ENCODE measurements at places on chromosomes 7 and 10. TPM values are rescaled to one million over a fixed set of nuclear protein-coding genes. Genes with fewer than 3 reads are reported as not detected.
A peak's percentile ranks its signal among the peaks of the same experiment; 100 is the strongest.

- no peak for DNase-seq
These were observed 88.1 kb upstream of the CTBP2 start for GRCh38 chr10:125248489-125248888.

DNA sequence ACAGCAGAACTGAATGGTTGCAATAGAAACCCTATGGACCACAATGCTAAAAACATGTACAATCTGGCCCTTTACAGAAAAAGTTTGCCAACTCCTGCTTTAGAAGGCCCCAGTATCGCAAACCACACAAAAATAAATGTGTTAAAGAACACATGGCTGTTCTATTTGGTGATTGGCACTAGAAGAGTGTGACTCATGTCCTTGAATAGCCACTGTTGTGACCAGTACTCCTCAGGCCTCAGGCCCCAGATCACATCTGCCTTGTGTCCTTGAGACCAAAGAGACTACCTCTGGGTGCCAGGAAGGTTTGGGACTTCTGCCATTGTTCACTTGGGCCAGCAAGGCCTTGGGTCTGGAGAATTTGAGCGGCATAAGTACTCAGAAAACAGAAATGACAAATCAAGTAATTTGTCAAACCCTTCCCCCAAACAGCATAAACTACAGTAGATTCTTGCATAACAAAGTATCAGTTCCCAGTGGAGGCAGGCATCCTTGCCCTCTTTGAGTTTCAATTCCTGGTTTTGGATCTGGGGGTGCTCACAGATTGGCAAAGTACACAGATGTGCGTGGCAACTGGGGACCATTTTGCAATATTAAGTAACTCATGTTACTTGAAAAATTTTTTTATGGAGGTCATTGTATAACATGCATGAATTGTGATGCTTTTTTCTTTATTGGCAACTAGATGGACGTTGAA is 50.2 kb downstream of the MTURN start:
- DNase-seq: no peak

Gene CLRN3
- total RNA-seq: not detected

Gene EPO
- total RNA-seq: not detected

Gene MPP7
- total RNA-seq: 4.0 TPM

Gene ADARB2
- total RNA-seq: 21.2 TPM

GRCh38 chr7:91314591-91315323 is 50.5 kb downstream of the FZD1 start:
- no peak for DNase-seq

DNA sequence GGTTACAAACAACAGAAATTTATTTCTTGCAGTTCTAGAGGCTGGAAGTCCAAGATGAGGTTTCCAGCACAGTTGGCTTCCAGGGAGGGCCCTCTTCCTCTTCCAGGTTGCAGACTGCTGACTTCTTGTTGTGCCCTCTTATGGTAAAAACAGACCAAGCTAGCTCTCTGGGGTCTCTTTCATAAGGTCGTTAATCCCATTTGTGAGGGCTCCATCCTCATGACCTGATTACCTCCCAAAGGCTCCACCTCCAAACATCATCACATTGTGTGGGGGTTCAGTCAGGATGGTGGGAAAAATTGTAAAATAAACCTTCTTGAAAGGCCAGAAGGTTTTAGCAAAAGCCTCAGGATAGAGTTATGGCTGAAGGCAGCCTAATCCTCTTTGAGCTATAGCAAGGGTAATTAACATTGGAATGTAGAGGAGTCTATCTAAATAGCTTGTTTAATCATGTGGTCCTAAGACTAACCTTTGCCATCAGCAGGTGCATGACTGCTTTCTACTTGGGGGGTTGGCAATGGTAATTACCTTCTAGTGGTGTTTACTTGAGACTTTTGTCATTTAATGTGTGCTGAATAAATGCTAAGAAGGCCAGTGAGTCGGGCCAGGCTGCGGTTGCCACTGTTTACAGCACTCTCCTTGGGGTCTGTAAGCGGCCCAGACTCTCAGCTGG is 80.8 kb downstream of the PPP1R17 start:
- DNase-seq: no peak

DNA sequence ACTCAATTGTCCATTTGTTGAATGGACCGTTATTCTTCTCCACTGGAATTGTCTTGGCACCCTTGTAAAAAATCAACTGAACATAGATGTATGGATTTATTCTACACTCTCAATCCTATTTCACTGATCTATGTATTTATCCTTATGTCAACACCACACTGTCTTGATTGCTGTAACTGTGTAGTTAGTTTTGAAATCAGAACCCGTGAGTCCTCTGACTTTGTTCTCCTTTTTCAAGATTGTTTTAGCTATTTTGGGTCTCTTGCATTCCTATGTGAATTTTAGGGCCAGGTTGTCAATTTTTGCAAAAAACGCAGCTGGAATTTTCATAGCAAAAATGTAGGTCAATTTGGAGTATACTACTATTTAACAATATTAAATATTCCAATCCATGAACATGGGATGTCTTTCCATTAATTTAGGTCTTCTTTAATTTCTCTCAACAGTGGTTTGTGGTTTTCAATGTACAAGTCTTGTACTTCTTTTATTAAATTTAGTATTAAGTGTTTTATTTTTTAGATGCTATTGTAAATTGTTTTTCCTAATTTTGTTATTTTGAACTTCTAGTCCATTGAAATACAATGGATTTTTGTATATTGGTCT is 10.0 kb downstream of the CAMK2B start:
- no peak for DNase-seq

DNA sequence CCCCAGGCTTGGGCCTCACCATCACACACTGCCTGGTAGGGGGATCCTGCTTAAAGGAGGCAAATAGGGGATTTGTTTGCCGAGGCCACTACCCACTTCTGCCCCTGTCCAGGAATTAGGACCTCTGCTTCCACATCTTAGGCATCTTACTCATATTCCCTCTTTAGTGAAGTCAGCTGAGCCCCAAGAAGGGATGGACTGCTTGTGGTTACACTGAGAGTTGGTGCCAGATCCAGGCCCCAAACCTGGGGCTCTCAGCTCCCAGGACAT is 1.6 kb upstream of the GPRIN2 start:
- no peak for DNase-seq

DNA sequence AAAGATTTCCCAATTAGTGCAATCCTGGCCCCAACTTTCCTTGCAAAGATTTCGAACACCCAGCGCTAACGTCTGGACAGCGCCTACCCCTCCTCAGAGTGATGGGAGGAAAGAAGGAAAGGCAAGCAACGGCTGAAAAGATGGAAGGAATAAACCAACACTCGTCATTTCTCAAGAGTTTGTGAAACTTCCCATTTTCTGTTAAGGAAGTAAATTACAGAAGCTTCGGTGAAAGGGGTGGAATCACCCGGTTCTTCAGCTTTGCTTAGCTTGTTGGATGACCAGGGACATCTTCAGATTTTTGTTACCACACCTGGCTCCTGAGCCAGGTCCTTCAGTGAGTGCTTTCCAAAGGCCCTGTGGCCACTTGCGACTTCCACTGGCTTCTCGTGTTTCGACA is 313.1 kb downstream of the SKIDA1 start:
- no peak for DNase-seq

Gene SYT15B
- 4.6 TPM for total RNA-seq

GRCh38 chr7:145269418-145270161 is 433.7 kb upstream of the TPK1 start:
- DNase-seq: no peak

- no peak for DNase-seq
These were observed 77.2 kb downstream of the PLXNA4 start for GRCh38 chr7:132499065-132499464.

Gene CH25H
- total RNA-seq: 0.78 TPM

Gene SPDYE1
- not detected for total RNA-seq

DNA sequence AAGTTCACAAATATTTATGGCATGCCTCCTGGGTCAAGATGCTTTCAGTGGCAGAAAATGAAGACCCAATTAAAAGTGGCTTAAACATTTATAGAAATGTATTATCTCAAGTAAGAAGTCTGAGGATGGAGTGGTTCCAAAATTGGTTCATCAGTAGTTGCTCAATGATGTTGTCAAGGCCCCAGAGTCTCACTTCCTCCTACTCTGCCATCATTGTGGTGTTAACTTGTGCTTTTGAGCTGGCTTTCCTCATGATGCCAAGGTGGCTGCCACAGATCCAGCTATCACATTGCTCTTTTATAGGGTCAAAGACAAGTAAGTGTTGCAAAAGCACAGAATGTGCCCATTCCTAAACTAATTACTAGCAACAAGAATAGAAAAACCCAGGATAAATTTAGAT is 404.6 kb upstream of the NRP1 start:
- DNase-seq: no peak

GRCh38 chr7:147771344-147771743 is 819.2 kb upstream of the C7orf33 start:
- no peak for DNase-seq

Gene LRWD1
- 30.3 TPM for total RNA-seq

DNA sequence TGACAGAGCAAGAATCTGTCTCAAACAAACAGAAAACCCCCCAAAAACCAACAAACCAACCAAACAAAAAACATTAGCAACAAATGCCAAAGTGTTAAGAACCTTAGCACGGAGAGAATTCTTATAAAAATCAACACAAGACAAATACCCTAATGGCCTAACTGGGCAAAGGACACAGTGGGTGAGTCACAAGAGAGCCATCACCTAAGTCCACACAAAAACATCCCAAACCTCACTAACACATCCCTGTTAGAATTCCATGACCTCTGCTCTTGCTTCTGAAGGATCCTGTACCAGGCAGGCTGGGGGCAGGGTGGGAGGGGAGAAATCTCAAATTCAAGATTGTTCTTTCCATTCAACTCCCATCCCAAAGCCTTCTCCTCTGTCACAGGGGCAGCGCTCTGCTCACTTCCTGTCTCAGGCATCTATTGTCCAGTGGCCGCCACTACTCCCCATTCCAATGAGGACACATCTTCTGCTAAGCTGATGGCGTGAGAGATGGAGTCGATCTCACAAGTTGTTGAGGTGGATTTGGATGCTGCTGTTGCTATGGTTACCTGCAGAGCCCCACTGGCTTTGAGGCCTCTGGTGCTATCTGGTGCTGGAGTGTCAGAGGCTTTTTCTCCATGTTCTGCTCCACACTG is 9.2 kb downstream of the IL15RA start:
- DNase-seq: no peak

Gene SAP25
- total RNA-seq: 6.0 TPM

DNA sequence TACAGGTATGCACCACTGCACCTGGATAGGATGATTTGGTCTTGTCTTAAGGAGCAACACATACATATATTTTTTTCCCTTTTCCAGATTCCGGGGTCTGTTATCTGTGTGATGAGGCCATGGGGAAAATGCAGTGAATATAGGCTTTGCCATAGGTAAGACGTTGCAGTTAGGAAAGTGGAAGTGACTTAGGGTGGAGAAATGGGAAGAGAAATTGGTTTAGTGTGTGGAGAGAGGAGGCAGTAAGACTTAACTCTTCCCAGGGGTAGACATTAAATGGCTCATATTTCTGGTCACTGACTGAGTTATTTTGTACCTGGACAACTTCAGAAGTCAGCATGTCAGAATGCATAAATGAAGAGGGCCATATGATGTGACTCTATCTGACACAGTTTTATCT is 66.7 kb downstream of the PFKFB3 start:
- DNase-seq: no peak

DNA sequence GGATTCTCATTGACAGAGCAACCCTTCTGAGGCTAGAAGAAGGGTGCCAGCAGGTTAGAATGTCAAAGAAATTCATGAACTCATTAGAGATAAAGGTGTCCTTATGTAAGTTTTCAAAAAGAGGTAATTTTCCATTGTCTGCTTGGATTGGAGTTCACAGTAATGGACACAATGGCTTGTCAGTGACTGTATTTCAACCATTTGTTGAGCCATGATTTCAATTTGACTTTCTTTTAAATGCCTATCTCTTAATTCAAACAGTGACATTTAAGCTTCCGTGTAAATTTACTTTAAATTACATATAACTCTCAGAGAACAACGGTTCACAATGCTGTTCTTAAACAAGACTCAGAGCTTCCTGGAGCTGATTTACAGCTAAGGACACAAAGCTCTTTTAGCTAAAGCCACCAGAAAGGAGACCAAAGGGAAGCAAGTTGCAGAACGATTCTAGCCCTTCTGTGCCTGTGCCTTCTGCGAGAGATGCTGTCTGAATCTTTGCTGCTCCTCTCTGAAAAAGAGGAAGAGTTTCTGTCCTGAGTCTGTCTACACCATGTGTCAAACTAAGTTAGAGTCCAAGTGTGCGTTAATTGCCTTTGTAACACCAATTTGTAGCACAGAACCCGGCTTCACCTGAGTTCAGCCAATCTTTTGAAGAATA is 42.2 kb upstream of the PFKP start:
- no peak for DNase-seq

- no peak for DNase-seq
These were observed 96.9 kb upstream of the PPP1R9A start for GRCh38 chr7:94810496-94810895.

- DNase-seq: no peak
These were observed 2.1 kb downstream of the CASP7 start for GRCh38 chr10:113681533-113682470.

- DNase-seq: no peak
These were observed 42.5 kb upstream of the TMEM236 start for GRCh38 chr10:17709492-17709891.

Gene GRM3
- total RNA-seq: not detected

- DNase-seq: peak; percentile 2
These were observed 52.6 kb upstream of the ZNF32 start for GRCh38 chr10:43701295-43701694.

GRCh38 chr10:127408733-127409132 is 140.4 kb upstream of the NPS start:
- no peak for DNase-seq

- no peak for DNase-seq
These were observed 990.3 kb downstream of the KCNMA1 start for GRCh38 chr10:76647301-76647700.

Gene CYP3A5
- total RNA-seq: 17.5 TPM

DNA sequence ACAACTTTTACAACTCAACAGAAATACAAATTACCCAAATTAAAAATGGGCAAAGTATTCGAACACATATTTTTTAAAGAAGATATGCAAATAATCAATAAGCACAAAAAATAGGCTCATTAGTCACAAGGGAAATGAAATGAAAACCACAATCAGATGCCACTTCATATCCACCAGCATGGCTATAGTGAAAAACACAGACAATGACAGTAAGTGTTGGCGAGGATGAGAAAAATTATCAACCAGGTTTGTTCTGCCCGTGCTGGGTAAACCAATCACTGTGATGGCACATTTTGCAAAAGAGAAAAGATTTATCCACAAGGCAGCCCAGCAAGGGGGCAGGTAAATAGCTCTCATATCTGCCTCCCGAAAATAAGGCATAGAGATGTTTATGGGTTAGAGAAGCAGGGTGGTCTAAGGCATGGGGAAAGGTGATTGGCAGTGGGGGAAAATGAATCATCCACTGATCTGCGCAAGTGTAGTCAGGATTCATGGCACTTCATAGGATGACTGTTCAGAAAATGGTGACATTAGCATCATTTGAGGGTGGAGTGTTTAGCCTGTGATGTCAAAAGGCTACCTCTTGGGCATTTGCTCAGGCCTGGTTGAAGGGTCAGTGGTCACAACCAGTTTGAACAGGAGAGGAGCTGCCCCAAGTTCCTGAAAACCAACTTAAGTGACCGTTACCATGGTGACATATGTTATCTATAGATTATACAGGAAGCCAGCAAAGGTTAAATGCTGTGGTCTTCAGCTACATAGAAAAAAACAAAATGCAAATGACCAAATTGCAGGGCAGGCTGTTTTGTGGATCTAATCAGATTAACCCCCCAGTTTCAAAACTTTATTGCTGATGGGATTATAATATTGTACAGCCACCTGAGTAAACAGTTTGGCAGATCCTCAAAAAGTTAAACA is 8.0 kb upstream of the CFAP70 start:
- no peak for DNase-seq

Gene OPALIN
- not detected for total RNA-seq

Gene PLXNA4
- total RNA-seq: 32.4 TPM

Gene MALRD1
- 3.6 TPM for total RNA-seq

GRCh38 chr7:29408841-29409243 is 154.8 kb upstream of the PRR15 start:
- no peak for DNase-seq
